ENCODE measurements at places on chromosomes 6 and 20.

GRCh38 chr6:11263291-11263775 lies 30.9 kb upstream of the NEDD9 start:
- no peak for DNase-seq

GRCh38 chr6:19632786-19633185 lies 204.4 kb upstream of the ID4 start:
- DNase-seq = no peak

GRCh38 chr20:63045401-63045800 lies 38.6 kb upstream of the BHLHE23 start:
- no peak for DNase-seq

GRCh38 chr20:34538671-34539123 lies 19.8 kb upstream of the MAP1LC3A start:
- DNase-seq = peak; percentile 35

DNA sequence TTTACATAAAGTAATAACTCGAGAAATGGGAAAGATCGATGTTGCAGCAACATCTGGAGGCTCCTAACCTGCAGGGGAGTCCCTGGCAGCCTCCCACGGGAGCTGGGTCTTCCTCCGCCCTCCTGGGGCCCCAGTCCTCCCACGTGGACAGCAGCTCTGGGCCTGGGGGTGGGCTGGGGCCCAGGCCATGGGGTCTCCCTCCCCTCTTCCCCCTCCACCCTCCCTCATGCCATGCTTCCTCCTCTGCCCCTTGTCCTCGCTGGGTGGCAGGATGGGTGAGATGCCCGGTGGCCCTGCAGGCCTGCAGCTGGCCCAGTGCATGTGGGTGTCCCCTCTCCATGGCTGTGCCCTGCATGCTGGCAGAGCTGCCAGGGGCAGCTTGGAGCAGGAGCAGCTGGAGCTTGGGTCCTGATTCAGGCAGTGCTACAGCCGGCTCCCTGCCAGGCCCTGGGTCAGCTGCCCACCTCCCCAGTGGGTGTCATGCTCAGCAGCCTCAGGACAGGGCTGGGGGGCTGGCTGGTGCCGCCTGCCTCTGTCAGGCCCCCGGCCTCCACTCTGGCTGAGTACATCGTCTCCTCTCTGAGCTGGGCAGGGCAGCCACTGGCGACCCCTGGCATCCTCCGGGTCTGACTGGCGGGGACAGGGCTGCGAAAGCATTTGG lies 48.9 kb upstream of the BHLHE23 start:
- no peak for DNase-seq

DNA sequence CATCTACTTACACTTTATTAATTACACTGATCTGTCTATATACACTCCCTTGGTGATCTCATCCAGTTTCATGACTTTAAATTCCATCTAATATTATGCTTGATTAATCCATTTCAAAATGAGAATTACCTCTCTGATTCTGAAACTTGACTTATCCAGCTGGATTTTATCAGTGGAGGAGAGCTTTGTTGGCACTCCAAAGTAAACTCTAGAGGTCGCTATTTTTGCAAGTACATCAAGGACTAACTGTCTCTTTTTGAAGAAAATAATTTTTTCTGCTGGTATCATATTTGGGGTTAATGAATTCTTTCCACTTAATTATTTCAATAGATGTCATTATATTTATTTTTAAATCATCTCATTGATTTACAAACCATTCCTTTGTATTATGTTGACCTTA lies 630.3 kb upstream of the MAN1A1 start:
- no peak for DNase-seq

DNA sequence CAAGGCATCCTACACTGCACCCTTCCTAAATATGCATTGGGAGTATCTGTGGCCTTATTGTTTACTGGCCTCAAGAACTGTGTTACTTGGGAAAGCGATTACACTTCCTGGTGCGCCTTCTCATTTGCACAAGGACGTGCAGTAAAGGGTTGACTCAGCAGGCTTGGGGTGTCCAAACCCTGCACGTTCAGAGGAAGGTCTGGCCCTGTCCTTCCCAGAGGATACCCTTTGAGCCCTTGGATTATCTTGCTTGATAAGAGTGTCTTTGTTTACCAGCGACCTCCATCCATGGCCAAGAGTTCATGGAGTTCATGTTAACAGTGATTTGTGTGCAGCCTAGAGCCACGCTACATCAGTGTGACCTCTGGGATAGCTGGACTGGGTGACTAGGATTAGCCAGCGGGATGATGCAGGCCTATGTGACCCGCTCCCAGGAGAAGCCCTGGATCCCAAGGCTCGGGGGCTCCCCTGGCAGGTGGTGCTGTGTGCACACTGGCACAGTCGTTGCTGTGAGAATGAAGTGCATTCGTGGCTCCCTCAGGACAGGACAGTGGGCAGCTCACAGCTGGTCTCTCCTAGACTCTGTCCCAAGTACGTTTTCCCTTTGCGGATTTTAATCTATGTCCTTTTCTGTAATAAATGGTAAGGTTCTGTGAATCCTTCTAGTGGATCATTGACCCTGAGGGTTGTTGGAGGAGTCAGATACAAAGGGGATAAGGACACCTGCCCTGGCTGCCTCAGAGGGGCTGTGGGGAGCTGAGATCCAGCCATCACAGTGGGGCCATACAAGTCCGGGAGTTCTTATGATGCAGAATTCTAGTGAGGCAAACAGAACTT lies 73.5 kb downstream of the TTLL2 start:
- no peak for DNase-seq

DNA sequence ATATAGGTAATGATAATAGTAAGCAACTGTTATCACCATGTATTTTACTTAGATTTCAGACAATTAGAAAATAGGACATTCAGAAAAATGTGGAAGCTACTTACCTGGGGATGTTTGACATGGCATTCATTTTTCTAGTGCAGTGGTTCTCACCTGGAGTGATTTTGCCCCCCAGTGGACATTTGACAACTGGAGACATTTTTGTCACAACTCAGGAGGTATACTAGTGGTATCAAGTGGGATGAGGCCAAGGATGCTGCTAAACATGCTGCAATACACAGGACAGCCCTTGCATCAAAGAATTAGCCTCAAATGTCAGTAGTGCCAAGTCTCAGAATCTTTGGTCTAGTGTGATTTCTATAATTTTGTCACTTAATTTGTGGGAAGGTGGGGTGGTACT lies 36.1 kb downstream of the NUS1 start:
- DNase-seq = no peak

- DNase-seq = no peak
Measured at GRCh38 chr6:142952614-142953013, 7.6 kb upstream of the HIVEP2 start.

DNA sequence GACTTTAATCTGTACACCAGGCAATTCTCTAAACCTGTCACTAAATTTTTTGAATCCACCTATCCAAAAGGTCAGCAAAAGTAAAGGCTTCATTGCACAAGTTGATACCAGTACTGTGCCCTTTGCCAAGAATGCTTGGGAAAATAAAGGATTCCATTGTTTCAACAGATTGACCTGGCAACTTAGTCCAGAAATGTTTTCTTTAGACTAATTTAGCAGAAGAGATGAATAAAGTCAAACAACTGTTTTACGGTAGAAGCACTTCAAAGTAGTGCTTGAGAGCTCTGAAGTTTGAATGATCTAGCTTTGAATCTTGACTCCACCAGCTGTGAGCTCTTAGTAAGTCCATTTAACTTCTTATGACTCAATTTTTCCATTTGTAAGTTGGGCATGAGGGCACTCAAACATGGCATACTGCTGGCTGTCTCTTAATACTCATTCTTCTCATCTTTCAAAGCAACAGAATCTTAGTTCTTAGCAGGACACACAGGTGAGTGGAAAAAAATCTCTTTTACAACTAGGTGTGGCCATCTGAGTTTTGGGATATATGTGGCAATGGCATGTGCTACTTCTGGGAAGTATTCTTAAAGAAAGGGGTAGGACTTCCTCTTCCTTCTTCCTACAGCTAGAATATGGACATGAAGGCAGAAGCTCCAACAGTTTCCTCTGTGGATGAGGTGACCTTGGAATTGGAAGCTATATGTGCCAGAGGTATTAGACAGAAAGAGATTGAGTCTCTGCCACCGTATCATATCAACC lies 55.9 kb upstream of the LOC128125822 start:
- no peak for DNase-seq

DNA sequence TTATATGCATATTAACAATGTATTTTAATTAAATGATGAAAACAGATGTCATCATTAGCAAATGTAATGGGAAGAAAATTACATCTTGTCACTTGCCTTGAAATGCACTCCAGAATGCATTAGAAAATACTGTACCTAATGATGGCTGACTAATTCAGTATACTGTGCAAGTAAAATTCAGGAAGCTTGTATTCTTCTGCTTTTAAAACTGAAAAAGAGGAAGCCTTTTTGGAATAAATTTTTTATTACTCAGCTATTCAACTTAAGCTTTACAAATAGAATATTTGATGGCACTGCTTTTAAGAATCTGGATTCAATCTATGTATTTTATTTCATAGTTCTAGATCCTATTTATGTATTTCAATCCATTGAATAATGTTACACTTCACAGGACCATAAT lies 195.5 kb downstream of the RIMS1 start:
- no peak for DNase-seq

GRCh38 chr20:35285806-35286076 lies 1.2 kb upstream of the EIF6 start:
- no peak for DNase-seq

GRCh38 chr6:4743062-4743461 lies 33.1 kb upstream of the CDYL start:
- DNase-seq = no peak

DNA sequence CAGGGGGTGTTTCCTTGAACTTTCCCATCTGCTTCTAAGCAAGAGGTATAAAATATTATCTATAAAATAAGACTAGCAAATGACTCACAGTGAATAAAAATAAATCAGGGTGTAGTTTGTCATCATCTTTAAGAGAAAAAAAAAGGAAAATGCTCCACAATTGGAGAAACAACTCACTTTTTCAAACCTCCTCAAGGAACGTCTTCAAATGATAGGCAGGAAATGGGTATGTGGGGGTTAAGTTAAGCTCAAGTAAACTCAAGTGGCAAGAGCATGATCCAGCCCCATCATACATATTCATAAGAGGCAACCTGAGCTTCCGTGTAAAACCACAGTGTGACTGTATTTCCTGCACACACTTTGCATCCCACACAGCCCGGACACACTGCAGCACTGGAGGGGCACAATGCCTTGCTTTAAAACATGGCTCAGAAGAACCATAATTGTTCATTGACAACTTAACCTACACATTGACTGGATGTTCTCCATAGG lies 58.5 kb upstream of the CEP85L start:
- peak; percentile 84 for DNase-seq

- DNase-seq = no peak
Measured at GRCh38 chr6:33787346-33787953, 1.5 kb downstream of the LEMD2 start.

DNA sequence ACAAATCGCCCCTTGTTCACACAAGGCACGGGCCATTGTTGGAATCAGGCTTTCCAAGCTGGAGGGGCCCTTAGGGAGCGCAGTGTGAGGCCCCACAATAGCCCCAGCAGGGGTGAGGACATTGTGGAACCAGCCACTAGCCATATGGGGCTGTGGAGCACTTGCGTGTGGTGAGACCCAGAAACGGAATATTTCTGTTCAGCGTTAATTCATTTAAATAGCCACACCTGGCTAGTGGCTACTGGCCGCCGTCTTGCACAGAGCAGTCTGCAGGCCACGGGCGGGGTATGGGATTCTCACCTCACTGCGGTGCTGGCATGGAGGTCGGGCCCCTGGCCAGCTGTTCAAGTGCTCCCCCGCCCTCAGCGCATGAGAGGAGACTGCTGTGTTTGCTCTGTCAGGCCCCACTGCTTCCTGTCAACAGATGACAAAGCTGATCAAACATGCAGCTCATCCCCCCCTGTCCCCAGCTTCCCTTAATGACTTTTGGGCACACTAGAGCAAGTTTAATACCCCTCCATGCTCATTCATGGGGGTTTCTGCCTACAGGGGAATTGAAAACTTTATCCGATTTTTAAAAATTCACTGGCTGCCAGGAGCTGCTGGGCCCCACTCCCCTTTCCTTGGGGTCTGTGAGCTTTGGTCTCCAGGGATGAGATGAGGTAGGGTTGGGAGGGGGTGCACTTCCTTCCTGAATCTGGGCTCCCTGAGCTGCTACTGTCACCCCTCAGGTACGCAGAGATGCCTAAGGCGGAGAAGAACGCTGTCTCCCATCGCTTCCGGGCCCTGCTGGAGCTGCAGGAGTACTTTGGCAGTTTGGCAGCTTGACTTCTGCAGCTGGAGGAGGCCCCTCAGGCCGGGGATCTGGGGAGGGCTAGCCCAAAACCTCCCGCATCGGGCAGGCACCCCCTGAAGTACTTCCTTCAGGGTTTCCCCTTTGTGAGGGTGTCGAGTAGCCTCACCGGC lies 13.6 kb downstream of the ITPA start:
- peak; percentile 65 for DNase-seq

- no peak for DNase-seq
Measured at GRCh38 chr20:25194333-25194972, 1.1 kb upstream of the ENTPD6 start.

DNA sequence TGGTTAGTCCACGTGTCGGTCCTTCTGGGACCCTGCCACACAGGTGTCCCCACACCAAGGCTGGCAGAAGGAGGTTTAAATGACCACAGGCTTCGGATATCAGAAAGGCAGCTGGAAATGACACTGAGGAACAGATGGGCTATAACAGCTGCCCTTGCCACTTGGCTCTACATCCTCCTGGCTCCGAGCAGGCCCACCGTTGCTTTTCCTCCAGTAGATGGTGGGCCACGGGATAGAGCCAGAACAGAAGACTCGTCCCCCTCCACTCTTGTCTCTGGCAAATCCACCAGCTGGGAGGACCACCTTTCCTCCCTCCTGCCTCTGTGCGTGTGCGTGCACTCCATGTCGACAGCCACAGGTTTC lies 17.6 kb downstream of the WRNIP1 start:
- no peak for DNase-seq

GRCh38 chr6:20409427-20409971 lies 7.8 kb downstream of the E2F3 start:
- no peak for DNase-seq

DNA sequence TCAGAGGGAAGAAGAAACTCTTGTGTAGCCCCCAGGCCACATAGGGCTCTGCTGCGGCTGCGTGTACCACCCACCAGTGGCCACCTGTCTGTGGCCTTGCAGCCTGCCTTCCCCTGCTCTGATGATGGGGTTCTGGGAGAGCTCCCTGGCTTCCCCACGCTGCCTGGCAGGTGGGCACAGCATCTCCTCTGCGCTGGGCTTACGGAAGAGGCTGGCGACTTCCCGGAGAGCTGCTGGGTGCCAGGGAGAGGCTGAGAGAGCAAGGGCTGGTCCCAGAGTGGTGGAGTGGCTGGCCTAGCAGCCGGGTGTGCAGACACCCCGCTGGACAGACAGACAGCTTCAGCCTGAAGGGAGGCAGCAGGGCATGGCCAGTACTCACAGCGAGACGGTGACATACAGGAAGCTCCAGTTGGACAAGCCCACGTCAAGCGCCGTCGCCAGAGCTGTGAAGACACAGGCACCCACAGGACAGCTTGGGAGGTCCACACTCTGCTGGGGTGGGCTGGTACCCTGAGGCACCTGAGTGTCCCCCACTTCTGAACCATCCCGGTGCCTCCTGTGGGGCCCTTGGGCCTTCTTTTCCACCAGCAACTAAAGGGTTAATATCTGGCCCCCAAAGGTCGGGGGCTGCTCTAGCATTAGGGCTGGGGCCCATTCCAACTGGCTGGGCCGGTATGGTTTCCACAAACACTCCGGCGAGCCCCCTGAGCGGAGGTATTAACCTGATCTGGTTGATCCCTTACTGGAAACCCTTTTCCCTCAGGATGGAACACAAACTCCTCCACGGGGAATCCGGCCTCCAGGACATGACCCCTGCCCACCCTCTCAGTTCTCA lies 48.1 kb upstream of the CDH22 start:
- no peak for DNase-seq

- no peak for DNase-seq
Measured at GRCh38 chr6:50853939-50854338, 35.3 kb downstream of the TFAP2B start.

Data from stimulated activated naive CD4-positive, alpha-beta T cell (primary cell).